ENCODE measurements at places on chromosomes 4 and X. TPM values are rescaled to one million over a fixed set of nuclear protein-coding genes. Genes with fewer than 3 reads are reported as not detected.

PARM1 gene
- 158 TPM for total RNA-seq

PTCHD1 gene
- total RNA-seq: 7.7 TPM

HTR2C gene
- 0.04 TPM for total RNA-seq

SCD5 gene
- 19.2 TPM for total RNA-seq

FGG gene
- total RNA-seq: 1,531 TPM

PLP1 gene
- total RNA-seq: 1.8 TPM

FABP2 gene
- total RNA-seq: 10.7 TPM

GALNTL6 gene
- 0.53 TPM for total RNA-seq

MAGIX gene
- 5.0 TPM for total RNA-seq

FAM114A1 gene
- total RNA-seq: 127 TPM

NXF2 gene
- total RNA-seq: not detected

NHSL2 gene
- total RNA-seq: 1.3 TPM

C4orf50 gene
- not detected for total RNA-seq

PDGFRA gene
- total RNA-seq: 117 TPM

MAP7D2 gene
- 2.4 TPM for total RNA-seq

RHOXF2B gene
- total RNA-seq: not detected

NMU gene
- 20.1 TPM for total RNA-seq

SLC25A5 gene
- total RNA-seq: 383 TPM

SORCS2 gene
- 1.6 TPM for total RNA-seq

GLRB gene
- total RNA-seq: 7.2 TPM

DACH2 gene
- total RNA-seq: 0.67 TPM

PAK3 gene
- total RNA-seq: 1.2 TPM

LNX1 gene
- 16.7 TPM for total RNA-seq

GSX2 gene
- total RNA-seq: not detected

RBM46 gene
- total RNA-seq: not detected

GAGE12E gene
- total RNA-seq: not detected

ABLIM2 gene
- 0.68 TPM for total RNA-seq

DDIT4L gene
- 4.4 TPM for total RNA-seq

PDLIM3 gene
- total RNA-seq: 26.4 TPM

PABPC1L2A gene
- total RNA-seq: not detected
